NCI-H524 (cell line): ENCODE measurements at places on chromosomes 5 and 9.

DNA sequence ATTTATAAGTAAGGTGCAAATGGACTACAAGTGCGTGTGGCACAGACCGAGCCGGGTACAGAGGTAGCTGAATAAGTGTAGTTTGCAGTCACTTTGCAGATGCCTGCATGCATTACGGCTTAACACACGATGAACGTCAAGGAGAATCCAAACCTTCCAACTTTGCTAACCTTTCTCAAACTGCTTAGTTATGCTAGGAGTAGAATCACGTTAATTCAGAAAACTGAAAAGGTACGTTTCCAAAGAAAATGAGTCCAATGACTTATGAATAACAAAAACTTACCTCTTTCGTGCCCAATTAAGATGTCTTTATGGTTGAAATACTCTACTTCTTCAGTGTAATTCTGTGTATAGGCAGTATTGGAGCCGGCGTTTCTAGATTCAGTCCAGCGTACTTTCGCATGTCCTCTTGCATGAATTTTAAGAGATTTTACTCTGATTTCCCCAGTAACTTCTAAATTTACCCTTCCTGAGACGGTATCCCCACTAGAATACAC lies 539 bp downstream of the ARRDC3 start:
- DNase-seq: peak; percentile 37

GRCh38 chr5:176784218-176785165 lies 25.9 kb upstream of the UNC5A start:
- DNase-seq: peak; percentile 97

DNA sequence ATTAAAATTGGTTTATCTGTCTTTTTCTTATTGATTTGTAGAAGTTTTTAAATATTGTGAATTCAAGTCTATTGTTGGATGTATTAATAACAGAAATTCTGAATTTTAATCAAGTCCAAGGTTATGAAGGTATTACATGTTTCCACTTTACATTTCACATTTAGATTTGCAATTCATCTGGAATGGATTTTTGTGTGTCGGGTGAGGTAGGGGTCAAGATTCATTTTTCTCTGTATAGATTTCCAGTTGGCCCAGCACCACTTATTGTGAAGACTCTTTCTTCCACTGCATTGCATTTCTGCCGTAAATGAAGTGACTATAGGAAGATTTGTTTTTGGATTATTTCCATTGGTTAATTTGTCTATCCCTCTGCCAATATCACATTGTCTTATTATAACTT lies 35.5 kb upstream of the DMRT2 start:
- no peak for DNase-seq

DNA sequence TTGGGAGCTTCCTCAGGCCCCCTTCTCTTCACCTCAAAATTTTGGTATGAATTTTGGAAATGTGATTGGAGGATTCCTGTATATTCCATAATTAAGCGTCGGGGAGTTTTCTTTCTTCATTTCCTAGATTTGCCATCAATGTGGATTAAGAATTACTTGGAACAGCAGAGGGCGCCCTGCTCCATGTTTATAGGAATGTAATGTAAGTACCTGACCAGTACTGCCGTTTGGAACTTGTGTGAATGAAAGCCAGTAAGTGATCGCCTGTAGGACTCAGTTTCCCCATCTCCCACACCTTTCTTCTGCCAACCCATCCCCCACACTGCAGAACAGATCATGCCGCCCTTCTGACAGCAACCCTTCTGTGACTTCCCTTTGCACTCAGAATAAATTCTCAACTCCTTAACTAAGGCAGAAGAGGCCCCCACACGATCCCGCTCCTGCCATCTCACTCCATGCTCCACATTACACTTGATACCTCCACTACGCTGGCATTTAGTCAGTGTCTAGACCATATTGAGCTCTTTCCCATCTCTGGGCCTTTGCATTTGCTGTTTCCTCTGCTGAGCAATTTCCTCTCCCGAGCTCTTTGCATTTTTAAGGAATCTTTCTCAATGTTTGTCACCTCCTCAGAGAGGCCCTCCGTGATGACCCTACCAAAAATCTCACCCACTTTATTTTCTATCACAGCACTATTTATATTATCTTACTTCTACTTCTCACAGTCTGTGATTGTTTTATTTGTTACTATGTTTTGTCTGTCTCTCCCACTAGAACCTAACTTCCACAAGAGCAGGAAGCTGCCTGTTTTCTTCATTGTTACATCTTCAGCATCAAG lies 79.5 kb upstream of the HTR4 start:
- DNase-seq: peak; percentile 51

DNA sequence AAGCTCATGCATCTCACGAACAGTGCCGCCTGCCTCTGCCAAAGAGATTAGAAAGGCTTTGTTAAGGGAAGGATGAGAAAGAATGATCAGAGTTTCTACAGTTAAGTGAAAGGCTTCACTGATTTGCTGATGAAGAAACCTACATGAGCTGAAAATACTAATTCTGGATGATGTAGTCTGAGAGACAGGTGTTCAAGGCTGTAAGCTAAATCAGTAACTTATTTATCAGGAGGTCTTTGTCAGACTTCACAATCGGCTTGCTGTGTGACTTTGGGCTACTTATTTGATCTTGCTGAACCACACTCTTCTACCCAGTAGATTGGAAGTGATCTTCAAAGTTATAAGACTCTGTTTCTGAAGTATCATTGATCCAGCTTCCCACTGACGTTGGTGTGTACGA lies 264.2 kb downstream of the RAB3C start:
- no peak for DNase-seq
